ENCODE measurements at places on chromosomes 7 and 10. TPM values are rescaled to one million over a fixed set of nuclear protein-coding genes. Genes with fewer than 3 reads are reported as not detected.

IL6 gene
- total RNA-seq = not detected

- DNase-seq = no peak
Measured at GRCh38 chr7:70376561-70377031, 755.3 kb upstream of the GALNT17 start.

PDE6C gene
- total RNA-seq = not detected

GRCh38 chr7:53383131-53383530, 347.7 kb downstream of the POM121L12 start:
- no peak for DNase-seq

DNA sequence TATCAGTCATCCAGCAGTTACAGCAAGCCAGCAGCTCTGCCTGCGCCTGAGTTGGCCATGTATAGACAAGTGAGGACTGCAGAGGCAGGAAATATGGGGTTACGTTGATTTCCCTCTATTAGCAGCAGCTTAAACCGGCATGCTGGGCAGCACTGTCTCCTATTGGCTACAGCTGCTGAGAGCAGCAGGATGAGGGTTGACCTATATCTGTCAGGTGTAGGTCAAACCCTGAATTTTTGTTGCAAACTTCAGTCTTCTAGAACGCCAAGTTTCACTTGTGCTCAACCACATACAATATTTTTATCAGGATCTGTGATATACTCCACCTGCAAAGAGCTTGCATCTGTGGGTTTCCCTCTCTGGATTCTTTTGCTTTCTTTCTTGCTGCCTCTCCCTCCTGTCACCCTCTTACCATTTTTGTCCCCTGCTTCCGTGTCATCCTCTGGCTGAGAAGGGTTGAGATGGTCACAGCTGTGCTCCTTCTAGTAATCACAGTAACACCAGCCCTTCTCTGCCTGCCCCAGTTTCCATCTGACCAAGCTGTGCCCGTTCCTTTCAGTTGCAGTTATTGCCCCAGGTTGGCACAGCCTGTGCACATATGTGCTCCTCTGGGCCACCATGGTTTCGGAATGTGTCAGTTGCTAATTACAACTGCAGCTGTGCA, 23.8 kb upstream of the GLCCI1 start:
- peak; percentile 81 for DNase-seq

DNA sequence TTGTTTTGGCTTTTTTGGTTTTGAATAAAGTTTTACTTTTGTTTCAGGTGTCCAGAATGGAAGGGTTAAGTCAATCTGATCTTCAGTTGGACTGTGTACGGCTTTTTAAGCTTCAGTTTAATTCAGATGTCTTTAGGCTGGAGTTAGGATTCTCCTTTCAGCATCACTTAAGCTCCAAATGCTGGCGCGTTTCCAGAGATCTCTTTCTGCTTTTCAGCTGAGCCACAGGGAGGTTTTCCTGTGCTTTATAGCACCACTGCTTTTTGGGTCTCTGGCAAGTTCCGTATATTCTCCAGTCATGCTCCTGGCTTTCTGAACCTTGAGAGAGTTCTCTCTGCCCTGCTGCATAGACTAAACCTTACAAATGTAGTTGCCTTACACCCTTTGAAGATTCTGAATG, 60.0 kb downstream of the VTI1A start:
- DNase-seq = no peak

PAX4 gene
- not detected for total RNA-seq

DNA sequence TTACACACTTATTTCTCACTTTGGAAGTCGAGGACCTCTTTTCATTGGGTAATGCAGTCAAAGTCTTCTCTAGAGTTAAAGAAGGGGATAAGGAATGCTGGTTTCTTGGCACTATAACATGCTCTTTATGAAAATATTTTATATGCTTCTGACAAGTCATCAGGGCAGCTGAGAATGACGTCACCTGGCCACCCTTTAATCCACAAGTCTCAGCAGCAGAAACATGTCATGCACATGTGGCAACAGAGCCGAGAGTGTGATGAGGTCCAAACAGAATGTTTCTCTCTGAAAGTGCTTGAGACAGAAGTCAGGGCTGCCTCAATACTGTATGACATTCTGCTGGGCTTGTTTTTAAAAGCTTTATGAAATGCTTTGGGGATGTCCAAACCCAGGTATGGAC, 63.5 kb upstream of the C10orf90 start:
- DNase-seq = no peak

DNA sequence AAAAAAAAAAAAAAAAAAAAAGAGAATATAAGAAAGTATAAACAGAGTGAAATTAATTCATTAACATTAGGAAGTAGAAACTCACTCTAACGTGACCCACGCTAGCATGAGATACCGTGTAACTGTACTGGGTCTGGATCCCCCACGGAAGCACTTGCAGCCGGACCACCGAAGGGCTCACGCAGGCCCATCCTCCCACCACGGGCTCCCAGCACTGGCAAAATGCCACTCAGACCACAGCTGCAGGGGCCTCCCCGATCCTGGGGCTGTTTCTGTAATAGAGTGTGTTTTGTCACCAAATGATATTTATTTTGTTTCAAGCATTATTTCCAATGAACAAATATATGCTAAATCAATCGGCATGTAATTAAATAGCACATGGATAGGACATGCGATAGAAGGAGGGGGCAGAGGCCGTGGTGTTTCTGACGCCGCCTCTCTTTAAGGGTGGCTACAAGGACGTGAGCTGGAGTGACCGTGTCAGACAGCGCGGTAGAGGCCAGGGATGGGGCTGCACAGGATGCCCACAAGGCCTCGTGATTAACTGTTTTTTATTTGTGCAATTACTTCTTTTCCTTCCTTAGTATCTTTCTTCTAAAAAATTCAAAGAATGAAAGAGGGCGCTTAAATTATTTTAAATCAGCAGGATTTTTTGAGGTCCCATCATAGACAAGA, 568.5 kb downstream of the PTPRN2 start:
- peak; percentile 16 for DNase-seq

DNA sequence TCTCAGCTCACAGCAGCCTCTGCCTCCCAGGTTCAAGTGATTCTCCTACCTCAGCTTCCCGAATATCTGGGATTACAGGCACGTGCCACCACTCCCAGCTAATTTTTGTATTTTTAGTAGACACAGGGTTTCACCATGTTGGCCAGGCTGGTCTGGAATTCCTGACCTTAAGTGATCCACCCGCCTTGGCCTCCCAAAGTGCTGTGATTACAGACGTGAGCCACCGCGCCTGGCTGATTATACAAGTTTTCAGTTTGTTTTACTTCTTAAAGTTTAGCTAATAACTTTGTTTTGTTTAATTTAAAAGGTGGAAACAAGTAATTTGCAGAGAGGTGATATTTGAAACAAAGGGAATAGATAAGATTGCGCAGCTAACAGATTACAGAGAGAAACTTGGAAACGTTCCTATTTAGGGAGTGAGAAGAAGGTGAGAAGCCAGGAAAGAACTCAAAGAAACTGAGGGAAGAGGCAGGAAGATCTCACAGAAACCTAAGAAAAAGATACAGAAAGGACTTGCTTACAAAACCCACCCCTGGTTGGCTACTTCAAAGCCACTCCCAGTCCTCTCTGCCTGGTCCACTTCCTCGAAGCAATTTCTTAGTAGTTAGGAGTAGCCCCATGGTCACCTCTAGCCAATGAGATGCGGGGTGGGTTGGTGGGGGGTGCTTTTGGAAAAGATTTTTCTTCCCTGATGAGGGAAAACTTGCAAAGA, 15.0 kb upstream of the PDLIM1 start:
- no peak for DNase-seq

UNCX gene
- not detected for total RNA-seq
